ENCODE measurements at places on chromosomes 4 and X.

DNA sequence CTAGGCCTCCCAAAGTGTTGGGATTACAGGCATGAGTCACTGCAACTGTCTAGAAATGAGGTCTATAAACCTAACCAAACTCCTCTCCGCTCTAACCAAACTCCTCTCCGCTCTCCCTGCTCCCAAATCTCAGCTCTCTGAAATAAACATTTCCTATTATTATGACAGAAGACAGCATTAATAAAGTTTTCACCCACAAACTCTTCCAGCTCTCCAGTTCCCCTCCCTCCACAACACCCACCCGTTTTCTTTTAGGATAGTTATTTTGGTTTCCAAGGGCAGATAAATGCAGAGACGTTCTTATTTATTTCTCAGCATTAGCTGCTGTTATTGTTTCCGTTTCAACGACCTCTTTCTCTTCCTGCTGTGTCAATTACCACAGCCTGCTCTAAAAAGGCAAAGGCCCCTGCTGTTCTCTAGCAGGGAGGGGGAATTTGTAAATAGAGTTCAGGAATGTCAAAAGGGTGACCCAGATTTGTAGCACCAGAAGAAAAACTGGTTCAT, 13.3 kb upstream of the SCD5 start:
- DNase-seq, result no peak

GRCh38 chr4:46922205-46922604, 13.2 kb upstream of the COX7B2 start:
- DNase-seq, result no peak

GRCh38 chr4:10730019-10730418, 45.5 kb upstream of the CLNK start:
- DNase-seq, result no peak

DNA sequence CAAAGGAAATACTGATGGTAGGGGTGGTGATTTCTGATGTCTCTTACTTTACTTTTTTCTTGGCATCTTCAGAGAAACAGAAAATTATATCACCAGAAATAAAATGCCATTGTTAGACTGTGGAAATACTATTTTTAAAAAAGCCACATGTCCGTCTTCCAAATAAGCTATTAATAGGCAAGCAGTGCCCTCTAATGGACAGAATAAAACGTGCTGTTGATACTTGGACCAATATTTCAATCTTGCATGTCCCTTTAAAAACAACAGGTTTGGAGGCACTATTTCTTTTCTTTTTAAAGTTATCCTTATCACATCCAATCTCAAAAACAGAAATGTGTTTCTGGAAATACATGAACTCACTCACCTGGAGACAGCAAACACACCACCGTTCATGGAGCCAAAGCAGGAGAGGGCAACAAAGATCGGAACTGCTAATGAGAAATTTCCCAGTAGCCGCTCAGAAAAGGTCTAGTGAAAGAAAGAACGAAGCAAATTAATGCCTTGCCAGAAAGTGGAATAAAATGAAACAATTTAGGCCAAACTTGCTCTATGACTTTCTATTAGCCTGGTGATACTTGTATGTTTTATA, 59.2 kb downstream of the SLC7A11 start:
- DNase-seq, result no peak

DNA sequence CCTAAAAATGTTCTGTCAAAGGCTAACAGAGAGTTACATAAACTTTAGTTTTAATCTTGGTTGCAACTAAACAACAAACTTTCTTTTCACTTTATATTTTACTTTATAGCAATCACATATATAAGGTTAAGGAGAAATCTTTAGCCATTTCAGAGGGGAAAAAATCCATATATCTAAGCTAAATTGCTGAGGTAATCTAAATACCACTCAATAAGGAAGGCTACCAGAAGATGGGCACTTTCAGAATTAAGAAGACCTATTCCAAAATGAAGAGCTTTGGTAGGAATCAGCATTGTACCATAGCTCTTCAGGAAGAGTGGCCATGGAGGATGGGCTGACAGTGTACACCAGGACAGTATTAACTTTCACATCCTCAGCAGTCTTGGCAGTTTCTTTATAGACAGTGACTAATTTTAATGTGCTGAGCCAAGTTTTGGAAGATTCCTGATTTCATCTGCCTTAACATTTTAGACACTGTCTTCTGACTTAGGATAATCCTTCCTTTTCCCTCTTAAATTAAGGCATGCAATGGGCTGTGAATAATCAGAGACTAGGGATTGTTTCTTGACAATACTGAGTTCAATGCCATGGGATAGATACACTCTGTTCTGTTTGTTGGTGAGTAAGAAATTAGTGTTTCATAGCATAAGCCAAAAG, 7.1 kb downstream of the FAT4 start:
- no peak for DNase-seq

DNA sequence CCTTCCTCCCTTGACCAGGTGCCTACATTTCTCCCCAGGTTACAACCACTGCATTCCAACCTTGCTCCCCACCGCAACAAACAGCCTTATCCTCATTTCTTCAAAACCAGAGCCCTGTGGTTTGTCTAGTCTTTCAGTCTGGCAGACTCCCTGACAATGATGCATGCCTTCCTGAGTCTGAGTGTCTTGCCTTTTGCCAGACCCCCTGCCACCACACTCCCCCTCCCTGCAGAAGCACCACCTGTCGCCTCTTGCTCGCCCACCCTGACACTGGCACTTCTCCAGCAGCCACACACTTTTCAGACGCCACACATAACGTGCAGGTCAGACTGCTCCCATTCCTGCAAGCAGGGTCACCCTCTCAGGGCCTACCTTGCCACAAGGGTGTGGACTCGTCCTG, 349.2 kb upstream of the NOCT start:
- DNase-seq, result no peak

DNA sequence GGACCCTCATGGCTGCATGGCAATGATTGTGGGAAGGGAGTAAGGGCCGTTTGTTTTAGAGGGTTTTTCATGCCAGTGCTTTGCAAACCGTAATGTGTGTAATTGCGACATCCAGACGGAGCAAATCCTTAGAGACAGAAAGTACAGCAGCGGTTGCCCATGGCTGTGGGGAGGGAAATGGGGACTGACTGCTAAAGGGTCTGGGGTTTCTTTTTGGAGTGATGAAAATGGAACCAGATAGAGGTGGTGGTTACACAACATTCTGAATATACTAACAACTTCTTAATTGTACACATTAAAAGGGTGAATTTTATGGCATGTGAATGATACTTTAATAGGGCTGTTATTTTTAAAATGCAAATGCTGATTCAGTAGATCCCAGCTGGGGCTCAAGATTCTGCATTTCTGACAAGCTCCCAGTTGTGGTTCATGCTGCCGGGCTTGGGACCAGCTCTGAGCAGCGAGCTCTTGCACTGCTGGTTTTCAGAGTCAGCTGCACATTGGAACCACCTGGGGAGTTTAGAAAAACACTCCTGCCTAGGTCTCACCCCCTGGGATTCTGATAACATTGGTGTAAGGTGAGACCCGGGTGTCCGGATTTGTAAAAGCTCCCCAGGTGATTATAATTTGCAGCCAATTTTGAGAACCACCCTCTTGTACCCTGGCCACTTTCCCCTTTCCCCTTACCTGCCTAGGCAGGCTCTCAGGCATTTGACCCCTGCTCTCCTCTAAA, 47.7 kb downstream of the PRPS1 start:
- DNase-seq, result no peak

DNA sequence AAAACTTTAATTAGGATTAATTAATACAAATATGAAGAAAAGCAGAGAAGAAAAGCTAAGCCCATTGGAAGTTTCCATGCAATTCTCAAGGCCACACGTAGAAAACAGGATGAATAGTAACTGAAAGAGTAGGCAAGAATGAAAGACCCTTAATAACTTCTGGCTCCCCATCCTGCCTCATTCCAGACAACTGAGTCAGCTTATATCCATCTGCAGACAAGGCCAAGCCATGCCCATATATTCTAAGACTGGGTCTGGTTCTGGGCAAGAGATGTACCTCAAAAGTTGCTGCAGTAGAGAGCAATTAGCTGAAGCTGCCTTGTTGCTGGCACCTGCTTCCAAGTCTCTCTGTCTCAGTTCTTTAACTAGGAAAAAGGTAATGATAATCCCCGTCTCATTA, 244.1 kb downstream of the GPC3 start:
- DNase-seq, result no peak

GRCh38 chr4:122826553-122827257, at the start of gene FGF2:
Gene FGF2, plus strand, starts transcription at chr4:122826831. Its CDS starts 344 bp downstream, at chr4:122827175.
- DNase-seq, result no peak

- no peak for DNase-seq
Observed at GRCh38 chrX:47217121-47217851, 1.2 kb upstream of the CDK16 start.

GRCh38 chrX:27976284-27976683, 5.0 kb downstream of the DCAF8L1 start:
- no peak for DNase-seq

DNA sequence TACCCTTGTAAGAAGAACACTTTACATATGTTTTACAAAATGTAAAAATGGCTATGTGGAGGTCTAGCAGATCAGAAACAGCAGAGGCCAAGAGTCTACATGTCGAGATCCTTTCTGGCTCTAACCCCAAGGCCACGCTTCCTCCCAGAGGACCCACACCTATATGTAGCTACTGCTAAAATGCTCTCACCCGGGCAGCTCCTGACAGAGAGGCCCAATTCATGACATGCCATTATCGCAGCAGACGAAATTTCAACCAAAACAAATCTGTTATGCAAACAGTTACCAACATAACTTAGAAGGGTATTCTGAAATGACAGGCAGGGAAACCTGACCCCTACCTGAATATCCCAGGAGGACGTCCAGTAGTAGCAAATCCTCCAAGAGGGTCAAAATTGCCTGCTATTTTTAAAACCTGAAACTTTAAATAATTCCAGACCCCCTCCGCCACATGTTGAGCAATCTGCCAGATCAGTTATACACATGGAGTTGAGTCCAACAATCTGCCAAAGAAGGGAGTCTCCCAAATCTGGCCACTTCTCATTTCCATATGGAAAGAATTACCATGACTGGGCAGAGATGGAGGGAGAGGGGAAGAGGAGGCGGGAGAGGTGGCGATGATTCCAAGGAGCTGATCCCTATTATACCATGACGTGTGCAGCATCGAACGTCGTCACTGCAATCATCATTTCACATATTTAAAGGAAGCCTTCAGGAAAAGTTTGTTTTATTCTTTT, 192.9 kb upstream of the TBL1X start:
- DNase-seq, result no peak

DNA sequence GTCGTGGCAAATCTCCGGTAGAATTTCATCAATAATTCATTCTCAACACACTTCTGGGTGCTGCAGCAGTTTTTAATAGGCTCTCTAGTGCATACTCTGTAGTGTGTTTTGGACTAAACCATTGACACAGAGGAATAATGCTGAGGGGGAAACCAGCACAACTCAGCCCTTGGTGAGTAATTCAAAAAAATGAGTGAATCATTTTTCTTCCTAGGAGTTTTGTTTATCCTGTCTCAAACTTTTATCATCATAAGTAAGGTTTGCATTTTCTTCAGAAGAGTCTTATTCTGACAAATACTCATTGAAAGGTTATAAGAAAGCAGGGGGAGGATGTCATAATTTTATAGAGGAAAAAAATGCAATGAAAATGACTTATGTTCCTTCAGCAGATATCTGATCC, 2542.7 kb downstream of the PCDH7 start:
- DNase-seq, result no peak

GRCh38 chrX:15177316-15177715, 92.6 kb downstream of the ASB9 start:
- DNase-seq, result no peak

GRCh38 chr4:180261346-180261745, 1981.9 kb upstream of the TENM3 start:
- DNase-seq, result no peak

DNA sequence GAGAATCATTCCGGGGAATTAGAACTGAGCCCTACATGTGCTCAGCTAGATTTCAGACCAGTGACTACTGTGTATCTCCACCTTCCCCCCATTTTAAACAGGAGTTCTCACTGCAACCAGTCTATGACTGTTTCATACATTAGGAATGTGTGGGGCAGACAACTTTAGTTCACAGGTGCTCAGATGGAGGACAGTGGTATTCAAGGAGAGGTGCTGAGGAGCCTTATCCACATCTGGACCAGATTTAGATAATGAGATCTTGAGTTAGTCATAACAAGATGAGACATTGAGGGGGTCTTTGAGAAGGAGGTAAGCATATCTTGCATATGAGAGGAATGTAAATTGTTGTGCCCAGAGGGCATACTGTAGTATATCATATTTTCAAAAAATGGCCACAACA, 32.8 kb upstream of the RELL1 start:
- DNase-seq, result no peak

Data from activated CD8-positive, alpha-beta memory T cell treated with anti-CD3 and anti-CD28 coated beads, Interleukin-2, amount 50 U/mL, for 4 hours (primary cell).